Esophagus squamous epithelium (tissue), 5 donors: ENCODE measurements at places on chromosomes 13 and 19.

GRCh38 chr19:3575260-3575741 is 2.6 kb downstream of the HMG20B start:
- DNase-seq: no peak

GRCh38 chr13:99572131-99572530 is 70.9 kb downstream of the TM9SF2 start:
- no peak for DNase-seq

GRCh38 chr19:43625918-43626579 is 6.6 kb upstream of the ZNF428 start:
- DNase-seq: no peak

DNA sequence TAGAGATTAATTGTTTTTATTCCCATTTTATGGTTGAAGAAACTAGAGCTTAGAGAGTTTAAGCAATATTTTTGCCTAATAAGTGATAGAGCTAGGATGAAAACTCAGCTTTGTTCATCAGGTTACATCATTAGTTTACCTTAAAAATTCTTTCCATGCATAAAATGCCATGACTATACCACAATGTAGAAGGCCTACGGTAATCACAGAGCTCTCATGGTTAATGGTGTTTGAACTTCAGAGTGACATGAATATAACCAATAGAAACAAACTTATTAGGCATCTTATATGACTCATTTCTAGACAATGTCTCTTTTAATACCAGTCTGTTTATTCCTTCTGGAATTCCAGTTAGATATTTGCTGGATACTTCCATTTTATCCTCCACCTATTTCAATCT is 78.5 kb downstream of the FGF9 start:
- no peak for DNase-seq

DNA sequence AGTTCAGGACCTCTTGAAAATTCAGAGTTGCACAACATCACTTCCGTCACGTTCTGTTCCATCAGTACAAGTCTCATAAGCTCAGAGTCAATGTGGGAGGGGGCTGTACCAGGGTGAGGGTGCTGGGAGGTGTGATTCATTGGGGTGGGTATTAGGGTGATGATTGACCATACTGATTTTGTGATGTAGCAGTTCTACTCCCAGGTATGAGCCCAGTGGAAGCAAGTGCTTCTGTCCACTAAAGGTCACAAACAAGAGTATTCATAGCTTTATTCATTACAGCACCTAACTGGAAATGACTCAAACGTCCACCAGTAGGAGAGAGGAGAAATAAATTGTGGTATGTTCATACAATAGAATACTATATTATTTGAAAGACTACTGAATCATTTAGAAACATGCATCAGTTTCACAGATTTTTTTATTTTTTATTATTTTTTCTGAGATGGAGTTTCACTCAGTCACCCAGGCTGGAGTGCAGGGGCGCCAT is 12.1 kb upstream of the UPF3A start:
- no peak for DNase-seq

GRCh38 chr13:65400702-65401101 is 1829.4 kb downstream of the PCDH9 start:
- DNase-seq: no peak

DNA sequence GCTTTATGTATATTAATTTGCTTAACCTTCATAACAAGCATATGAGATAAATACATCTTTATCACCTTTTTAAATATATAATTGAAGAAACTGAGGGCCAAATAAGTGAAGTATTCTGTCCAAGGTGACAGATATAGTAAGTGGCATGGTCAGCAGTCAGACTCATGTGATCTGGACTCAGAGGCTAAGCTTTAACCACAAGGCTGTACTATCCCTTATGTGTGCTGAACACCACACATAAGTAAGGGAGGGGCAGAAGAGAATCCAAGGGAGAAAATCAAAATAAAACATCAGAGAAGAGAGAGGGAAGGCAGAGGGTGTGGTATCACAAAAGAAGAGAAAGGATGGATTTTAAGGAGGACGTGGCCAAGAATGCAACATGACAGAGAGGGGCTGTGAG is 348.4 kb downstream of the EFNB2 start:
- no peak for DNase-seq

DNA sequence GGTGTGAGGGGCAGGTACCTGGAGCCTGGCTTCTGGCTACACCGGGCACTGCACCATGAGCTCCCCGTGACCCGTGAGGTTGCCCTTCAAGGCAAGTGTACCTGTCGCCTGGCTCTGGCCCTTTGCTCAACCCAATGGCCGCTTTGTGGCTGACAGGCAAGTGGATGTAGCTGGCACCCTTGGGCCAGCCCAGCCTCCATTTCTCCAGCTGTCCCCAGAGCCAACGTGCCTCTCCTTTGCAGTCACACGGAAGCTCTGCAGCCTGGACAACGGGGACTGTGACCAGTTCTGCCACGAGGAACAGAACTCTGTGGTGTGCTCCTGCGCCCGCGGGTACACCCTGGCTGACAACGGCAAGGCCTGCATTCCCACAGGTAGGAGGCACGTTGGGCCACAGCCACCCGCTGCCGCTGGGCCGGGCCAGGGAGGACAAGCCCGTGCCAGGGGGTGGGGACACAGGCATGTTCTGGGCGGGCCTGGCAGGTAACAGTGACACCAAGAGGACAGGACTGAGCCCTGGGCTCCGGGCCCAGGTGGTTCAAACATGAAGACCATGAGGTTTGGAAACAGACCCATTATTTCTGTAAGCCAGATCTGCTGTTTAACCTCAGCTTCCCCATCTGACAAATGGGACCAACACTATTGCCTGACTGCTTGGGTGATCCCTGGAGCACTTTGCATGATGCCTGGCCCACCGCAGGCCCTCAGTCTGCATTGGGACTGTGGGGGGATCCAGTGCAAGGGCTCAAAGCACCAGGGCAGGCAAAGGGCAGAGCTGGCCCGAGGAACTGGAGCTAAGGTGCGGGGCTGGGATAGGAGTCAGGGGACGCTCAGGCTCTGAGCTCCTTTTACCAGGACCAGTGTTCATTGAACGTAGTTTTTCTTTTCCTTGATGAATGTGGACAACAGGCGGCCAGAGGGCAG is 17.5 kb upstream of the PROZ start:
- no peak for DNase-seq

DNA sequence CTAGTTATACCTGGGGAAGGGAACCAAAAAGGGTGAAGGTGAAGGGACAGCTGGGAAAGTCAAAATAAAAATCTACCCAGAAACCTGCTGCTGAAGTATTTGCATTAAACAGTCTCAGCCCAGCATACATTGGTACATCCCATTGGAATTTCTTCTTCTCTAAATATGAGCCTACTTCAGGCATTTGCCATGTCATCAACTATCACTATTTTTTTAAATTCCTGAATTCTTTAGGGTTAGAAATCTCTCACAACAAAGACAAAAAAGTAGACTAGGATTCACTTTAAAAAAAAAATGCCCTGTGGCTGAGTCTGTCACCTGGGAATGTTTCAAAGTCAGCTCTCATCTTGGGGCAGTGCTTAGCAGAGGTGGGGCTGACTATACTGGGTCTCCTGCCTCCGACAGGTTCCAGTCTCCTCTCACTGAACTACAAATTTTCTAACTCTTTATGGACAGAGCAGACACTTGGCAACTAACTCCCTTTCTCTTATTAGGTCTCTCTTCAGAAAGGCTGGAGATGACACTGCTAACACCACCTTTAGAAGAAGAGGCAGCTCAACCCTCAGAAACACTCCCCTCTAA is 141.2 kb downstream of the LHFPL6 start:
- DNase-seq: no peak

DNA sequence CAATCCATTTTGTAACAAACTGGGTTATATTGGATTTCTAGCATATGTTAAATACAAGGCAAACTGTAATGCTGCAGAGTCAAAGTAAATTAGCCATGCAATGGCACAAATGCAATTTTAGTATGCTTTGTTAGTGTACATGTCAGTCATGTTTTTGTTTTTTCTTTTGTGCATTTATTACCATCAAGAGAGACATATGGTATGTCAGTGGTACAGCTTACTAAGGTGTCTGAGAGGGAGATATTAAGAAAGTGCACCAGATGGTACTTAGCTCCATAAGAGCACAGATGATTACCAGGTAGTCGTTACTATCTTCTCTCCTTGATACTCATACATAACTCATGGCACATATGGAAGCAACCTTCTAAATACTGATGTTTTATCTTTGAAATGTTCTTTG is 550.3 kb downstream of the GPC5 start:
- DNase-seq: no peak

DNA sequence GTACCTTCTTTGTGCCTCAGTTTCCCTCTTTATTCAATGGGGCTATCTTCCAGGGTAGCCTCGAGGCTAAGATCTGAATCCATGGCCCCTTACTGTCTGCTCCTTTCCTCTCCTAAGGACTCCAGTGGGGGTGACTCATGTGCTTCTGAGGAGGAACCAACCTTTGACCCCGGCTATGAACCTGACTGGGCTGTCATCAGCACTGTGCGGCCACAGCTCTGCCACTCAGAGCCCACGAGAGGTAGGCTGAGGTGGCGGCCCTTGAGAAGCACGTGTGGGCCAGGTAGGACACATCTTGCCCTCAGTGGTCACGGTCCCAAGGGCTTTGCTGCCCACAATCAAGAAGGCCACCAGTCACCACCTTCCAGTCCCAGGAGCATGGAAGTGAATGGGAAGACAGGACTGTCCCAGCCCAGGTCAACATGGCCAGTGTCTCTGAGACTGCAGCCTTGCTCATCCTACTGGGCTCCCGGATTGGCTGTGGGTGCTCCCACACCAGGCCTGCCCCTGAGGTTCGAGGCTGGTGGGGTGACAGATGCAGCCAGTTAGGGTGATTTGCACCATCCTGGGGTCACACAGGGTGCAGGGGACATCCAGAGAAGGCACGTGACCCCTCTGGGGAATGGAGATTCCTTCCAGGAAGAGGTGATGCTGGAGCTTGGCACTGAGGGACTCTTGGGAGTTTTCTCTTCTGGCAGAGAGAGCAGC is 2.8 kb downstream of the TBC1D17 start:
- DNase-seq: no peak

GRCh38 chr19:5083547-5083965 is 114.6 kb downstream of the KDM4B start:
- no peak for DNase-seq

DNA sequence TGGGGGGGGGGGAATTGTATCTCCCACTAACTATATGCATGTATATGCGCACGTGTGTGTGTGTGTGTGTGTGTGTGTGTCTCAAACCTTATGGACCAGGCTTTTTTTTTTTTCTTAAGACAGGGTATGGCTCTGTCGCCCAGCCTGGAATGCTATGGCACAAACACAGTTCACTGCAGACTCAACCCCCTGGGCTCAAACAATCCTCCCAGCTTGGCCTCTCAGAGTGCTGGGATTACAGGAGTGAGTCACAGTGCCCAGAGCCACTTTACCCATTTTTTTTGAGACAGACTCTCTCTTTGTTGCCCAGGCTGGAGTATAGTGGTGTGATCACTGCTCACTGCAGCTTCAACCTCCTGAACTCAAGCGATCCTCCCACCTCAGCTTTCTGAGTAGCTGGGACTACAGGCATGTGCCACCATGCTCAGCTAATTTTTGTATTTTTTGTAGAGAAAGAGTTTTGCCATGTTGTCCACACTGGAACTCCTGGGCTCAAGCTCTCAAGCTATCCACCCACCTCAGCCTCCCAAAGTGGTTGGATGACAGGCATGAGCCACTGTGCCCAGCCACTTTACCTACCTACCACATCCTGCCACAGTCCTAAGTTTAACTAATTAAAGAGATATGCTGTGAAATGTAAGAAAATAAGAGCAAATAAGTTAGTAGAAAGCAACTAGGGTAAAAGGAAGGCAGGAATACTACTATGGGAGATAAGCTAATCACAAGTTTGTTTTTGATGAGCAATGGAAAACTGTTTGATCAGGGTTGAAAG is 2.4 kb downstream of the ZMYM5 start:
- no peak for DNase-seq

DNA sequence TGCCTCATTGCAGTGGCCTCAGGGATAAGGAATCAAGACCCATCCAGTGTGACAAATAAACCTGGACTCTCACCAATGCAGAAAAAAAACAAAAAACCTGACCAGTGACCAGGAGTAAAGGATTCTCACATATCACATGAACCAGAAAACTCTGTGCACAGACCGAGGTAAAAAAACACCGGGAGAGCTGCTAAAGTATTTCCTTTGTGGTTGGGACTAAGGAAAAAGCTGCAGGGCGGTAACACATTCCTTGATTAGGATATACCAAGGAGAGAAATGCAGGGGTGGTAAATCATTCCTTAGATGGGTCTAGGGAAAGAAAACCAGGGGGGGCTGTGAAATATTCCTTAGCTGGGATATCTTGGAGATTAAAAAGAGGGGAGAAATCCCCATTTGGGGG is 64.8 kb upstream of the ZNF85 start:
- no peak for DNase-seq

DNA sequence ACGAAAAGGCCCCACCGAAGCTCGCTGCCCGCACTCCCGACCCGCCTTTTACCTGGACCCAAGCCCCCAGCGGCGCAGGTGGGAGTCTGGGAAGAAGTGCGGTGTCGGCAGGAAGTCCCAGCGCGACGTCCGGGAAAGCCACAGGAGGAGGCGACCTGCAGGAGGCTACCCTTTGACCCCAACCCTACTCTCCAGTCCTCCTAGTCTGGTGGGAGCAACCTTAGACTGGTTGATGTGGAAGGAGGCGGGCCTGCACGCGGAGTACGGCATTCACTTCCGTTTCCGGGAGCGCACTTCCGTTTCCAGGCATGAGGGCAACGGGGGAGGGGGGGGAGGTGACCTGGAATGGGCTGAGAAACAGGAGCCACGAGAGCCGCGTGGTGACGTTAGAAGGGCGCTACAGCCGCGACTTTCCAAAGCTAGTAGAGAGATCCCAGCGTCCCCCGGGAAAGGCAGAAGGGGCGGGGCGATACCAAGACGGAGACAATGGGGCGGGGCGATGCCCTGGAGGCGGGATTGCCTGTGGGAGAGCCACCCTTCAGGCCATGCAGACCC is 28.5 kb downstream of the ZNF266 start:
- DNase-seq: no peak

- no peak for DNase-seq
Measured at GRCh38 chr13:25037057-25037813, 58.7 kb upstream of the PABPC3 start.

DNA sequence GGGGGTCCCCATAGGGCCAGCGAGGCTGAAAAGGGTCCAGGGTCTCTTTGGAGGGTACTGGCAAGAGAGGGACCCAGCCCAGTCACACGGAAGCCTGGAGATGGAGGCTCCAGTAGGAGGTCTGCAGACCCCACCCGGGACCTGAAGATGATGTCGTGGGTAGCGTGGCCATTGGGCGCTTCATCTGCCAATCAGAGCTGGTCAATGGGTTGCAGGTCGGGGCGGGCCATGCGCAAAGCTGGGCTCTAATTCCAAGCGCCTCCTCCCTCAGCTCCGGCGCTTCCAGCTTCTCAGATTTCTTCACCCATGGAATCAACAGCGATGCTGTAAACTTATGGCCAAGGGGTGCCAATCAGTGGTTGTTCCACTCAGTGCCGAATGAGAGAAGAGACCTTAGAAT is 10.9 kb downstream of the SIGLEC12 start:
- no peak for DNase-seq
